ENCODE measurements at places on chromosomes 2 and 18. TPM values are rescaled to one million over a fixed set of nuclear protein-coding genes. Genes with fewer than 3 reads are reported as not detected.
A peak's percentile ranks its signal among the peaks of the same experiment; 100 is the strongest.

PROC gene
- not detected for total RNA-seq

- DNase-seq = no peak
Observed at GRCh38 chr2:168118733-168119514, 128.5 kb downstream of the STK39 start.

DNA sequence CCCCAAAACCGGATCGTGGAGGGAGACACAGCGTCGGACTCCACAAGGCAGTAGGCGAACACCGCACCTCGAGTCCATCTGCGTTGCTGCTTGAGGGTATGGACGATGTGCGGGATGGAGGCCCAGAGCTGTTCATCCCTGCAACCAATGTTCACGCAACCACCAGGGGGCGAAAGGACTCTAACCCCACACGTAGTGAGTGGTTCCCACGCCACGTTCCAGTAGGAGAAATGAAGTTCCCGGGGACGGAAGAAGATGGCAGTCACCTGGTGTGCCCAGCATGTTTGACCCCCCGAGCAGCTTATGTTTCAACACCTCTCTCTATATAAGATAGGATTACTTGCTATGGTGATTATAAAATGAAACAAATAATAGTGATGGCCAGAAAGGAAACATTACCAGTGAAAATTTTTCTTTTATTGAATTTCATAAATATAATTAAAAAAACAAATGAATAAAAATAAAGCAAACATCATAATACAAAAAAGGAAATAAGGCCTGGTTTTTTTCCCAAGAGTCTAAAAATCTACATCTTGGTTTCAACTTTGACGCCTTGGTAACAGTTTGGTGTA is 184.3 kb downstream of the SH3BP4 start:
- DNase-seq = peak; percentile 36

GRCh38 chr2:1032030-1032429 is 81.4 kb downstream of the SNTG2 start:
- DNase-seq = no peak

- DNase-seq = no peak
Observed at GRCh38 chr2:37588316-37588777, 83.1 kb downstream of the CDC42EP3 start.
